Right lung (tissue), 10 donors: ENCODE measurements at places on chromosomes 5 and 9. TPM values are rescaled to one million over a fixed set of nuclear protein-coding genes. Genes with fewer than 3 reads are reported as not detected.
A peak's percentile ranks its signal among the peaks of the same experiment; 100 is the strongest.

GRCh38 chr9:81431641-81432040, 257.7 kb downstream of the TLE1 start:
- no peak for DNase-seq

GRCh38 chr5:124001036-124001615, 489.1 kb downstream of the CSNK1G3 start:
- no peak for DNase-seq

GRCh38 chr5:1294835-1295649, at the start of gene TERT:
TERT (minus strand) TSS chr5:1295068; CDS start chr5:1294989, 79 bp downstream.
- no peak for DNase-seq

DNA sequence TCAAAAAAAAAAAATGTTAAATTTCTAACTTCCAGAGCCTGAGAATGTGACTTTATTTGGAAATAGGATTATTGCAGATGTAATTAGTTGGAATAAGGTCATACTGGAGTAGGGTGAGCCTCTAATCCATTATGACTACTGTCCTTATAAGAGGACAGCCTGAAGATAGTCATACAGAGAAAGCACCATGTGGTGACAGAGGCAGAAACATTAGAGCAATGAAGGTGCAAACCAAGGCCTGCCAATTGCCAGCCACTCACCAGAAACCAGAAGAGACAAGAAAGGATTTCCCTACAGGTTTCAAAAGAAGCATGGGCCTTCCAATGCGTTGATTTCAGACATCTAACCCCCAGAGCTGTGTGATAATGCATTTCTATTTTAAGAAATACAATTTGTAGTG, 659.2 kb upstream of the CHD1 start:
- no peak for DNase-seq

DNA sequence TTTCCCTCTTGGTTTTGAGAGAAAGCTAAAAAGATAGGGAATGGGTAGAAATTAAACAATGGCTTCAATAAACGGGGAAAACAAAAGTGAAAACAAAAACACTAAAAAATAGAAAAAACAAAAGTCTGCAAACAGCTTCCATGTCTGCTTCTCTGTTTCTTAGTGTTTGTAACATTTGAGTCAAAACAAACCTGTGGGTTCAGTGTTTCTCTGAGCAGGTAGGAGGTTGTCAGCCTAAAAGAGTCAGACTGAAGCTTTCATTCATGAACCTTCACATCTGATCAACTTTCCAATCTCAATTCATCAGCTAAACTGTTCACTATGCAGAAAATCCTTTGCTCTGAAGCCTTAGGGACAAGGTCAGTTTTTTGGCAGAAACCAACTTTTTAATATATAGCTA, 102.5 kb upstream of the ADAMTS16 start:
- DNase-seq = no peak

DNA sequence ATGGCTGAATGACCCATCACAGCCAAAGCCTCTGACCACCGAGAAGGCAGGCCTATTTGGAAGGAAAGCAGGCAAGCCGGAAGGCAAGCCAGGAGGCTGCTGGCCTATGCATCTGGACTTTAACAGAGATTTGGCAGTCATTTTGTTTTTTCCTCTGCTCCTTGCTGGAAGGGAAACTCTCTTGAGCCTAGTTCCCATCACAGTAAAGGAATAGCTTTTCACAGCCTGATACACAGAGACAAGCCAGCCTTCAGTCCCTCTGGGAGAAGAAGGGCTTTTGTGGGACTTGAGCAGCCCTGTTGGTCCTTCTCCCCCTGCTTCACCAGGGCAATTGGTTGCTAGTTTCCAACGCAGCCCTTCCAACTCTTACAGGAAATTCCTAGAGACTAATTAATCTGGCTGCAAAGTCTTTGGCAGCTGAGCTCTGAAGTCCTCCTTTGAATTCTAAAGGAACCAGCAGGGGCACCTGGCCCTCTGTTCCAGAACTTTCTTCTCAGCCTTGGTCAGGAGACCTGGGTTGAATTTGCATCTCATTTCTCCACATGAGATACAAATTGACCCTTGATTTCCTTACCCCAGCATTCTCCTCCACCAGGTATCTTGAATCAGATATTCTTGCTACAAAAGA, 157.3 kb upstream of the EPB41L4A start:
- no peak for DNase-seq

DNA sequence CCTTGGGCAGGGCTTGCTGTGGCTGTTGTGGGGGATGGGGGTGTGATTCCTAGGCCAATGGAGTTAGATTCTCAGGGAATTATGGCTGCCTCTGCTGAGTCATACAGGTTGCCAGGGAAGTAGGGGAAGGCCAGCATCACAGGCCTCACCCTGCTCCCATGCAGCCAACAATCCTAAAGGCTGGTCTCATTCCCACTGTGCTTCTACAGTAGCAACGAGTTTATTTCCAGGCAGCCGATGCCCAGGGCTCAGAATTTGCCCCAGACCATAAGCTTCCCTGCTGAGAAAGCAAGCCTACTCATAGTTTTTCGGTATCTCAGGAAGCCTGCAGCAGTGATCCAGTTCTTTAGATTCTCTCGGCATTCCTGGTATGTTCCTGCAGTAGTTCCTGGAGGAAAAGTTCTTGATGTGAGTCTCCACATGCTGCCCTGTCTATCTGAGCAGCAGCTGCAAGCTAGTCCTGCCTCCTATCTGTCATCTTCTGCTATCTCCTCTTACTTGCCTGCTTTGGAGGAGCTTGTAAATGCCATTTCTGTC, 59.3 kb upstream of the SELENOP start:
- DNase-seq = no peak

- peak; percentile 18 for DNase-seq
These were observed 1040.3 kb downstream of the TLE1 start for GRCh38 chr9:80649001-80649420.

- no peak for DNase-seq
These were observed 196.2 kb downstream of the RGS3 start for GRCh38 chr9:113659740-113660139.

DNA sequence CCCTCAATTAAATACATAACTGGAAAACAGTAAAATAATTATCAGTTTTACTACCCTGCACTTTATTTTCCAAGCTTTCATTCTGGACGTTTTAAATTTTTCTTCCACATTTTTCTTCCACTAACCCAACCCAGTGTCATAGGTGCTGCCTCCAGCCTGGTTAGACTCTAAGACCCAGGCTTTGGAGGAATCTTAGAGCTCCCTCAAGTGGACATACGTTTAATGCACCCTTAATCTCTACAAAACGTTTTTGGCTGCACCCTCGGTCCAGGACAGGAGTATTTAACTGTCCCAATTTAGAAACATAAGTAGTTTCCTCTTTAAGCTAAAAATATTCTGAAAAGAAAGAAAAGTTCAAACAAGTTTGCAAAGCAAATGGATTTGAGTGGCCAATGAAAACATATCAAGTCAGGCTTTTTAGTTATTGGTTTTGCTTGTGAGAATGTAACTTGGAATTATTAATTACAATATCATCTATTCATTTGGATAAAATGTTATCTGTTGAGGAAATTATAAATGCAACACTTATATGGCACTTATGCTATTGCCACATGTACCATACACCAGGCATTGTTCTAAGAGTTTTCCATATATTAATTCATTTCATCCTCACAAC, 38.9 kb downstream of the CDH6 start:
- DNase-seq = peak; percentile 30

GRCh38 chr5:56818450-56819037, 3.2 kb downstream of the MAP3K1 start:
- no peak for DNase-seq

DNA sequence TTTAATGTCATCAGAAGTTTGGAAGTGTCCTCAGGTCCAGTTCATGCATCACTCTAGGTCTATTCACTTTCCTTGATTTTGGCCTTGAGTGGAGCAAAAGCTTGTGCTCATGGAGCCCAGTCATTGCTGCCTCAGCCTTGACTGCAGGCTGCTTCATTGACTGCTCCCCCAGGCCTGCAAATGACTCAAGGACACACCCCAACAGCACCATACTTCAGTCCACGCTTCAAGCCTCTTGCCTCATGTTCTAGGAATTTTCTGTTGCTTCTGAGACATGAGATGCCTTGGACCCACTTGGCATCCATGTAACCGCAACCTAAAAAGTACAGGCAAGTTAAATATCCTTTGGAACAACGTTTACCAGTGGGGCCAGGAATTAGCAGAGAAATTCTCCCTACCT, 193.7 kb downstream of the PIK3R1 start:
- DNase-seq = no peak

DNA sequence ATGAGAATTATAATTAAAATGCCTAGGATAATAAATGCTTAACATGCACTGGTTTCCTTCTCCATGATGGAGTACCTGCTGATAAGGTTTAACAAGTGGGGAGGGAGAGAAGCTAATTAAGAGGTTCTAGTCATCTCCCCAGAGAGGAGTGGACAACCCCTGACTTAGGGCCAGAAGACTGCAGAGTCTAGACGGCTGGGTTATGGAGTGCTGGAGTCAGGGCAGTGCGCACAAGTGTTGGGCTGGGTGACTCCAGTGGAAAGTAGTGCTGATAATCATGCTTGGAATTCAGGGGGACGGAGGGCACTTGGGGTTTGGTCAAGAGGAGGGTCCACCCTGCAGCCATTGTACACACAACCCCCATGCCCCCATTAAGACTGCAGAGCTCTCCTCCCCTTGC, 32.8 kb upstream of the TGFBI start:
- DNase-seq = no peak

DNA sequence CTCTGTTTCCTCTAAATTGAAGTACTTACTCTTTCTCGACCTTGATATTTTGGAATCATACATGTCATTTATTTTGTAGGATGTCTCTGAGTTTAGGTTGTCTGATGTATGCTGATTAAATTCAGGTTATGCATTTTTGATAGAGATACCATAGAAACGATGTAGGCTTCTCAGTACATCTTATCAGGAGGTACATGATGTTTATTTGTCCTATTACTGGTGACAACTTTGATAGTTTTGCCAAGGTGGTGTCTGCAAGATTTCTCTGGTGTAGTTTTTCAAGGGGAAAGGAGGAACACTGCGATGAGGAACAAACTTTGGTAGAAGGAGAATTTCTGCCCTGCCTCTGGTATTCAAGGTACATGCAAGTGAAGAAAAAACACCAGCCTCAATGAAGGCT, 29.9 kb downstream of the SUB1 start:
- DNase-seq = no peak

DNA sequence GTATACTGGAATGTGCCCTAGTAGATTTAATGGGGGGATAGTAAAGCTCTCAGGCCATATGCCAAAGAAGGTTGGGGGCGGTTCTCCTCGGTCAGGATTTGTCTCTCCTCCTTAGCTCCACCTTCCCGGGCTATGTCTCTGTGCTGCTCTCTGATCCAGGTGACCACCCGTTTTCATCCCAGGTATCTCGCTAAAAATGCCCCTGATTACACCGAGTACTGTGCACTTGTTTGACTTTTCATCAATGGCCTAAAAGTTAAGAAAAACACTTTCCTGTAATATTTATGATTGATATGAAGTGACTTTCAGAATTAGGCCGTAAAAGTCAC, 724 bp downstream of the NDUFS6 start:
- no peak for DNase-seq

DNA sequence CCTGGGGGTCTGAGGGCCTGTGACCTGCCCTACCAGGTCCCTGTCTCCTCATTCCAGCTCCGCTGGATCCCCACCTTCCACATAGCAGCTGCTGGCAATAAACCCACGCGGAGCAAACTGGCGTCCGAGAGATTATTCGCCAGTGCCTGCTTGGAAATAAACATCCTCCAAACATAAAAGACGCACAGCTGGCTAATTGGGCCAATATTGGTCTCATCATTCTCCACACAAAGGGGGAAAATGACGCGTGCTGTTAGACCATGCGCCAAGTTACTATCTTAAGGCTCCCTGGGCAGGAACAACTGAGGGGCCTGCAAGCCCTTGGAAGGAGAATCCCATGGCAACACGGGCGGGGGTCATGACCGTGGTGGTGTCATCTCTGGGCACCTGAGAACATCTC, 73.3 kb upstream of the SARDH start:
- no peak for DNase-seq

DNA sequence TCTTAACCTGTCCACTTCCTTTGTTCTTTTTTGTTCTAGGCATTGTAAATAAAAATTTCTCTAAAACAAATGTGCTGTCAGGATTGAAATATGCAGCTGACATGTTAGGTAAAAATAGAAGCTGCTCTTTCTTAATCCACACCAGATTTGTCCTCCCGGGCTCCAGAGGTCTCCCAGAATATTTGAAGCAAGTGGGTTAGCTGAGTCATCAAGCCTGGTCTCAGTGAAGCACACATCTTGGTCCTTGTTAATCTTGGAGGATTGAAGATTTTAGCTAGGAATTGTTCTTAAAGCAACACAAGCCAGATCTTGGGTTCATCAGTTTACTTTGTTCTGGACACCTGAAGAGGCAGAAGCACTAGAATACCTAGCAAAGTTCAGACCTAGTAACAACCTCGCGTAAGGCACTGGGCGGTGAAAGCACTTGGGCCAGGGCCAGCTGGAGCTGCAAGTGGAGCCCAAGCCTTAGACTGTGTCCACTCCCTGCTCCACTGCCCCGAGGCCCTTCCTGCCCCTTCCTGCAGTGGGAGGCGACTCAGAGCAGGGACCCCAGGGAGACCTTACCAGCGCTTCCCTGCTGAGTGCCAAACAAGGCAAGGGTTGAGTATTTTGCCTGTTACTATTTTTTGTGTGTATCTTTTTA, 36.5 kb downstream of the HABP4 start:
- no peak for DNase-seq

- peak; percentile 49 for DNase-seq
These were observed 52.0 kb upstream of the TJP2 start for GRCh38 chr9:69122082-69122548.

- DNase-seq = no peak
These were observed 40.1 kb downstream of the FREM1 start for GRCh38 chr9:14870090-14870489.

- DNase-seq = no peak
These were observed 24.2 kb downstream of the KCNIP1 start for GRCh38 chr5:170527991-170528390.

DNA sequence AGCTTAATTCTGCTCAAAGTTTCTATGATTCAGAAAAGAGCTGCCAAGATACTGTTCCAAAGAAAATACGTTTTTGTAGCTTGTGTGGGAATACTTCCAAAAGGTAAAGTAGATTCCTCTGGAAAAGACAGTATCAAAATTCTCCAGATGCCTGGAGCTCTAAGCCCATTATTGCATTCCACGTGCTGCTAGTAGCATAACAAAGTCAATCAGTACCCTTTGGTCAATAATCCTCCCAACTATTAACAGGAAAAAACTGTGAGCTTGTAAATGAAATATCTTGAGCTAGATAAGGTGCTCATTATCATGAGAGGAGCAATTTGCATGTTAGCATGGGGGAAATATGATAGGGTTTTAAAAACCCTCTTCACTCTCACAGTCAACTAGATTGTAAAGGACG, 229.5 kb upstream of the TYRP1 start:
- no peak for DNase-seq

Gene ASS1
- 18.0 TPM for polyA plus RNA-seq

Gene IFNE
- polyA plus RNA-seq = 0.20 TPM

Gene PCDHB12
- 6.6 TPM for polyA plus RNA-seq

Gene TMEM215
- polyA plus RNA-seq = not detected

Gene ADGRV1
- polyA plus RNA-seq = 14.3 TPM

Gene TSSK1B
- not detected for polyA plus RNA-seq

Gene PCDHGA5
- 3.3 TPM for polyA plus RNA-seq

Gene SPACA9
- 10.4 TPM for polyA plus RNA-seq

Gene TICAM2
- 6.5 TPM for polyA plus RNA-seq

Gene CYLC2
- polyA plus RNA-seq = not detected

Gene XPA
- 33.6 TPM for polyA plus RNA-seq

Gene LIX1
- 0.85 TPM for polyA plus RNA-seq
